ENCODE measurements at places on chromosomes 6 and 20.

GRCh38 chr6:139398658-139399057, 24.2 kb upstream of the CITED2 start:
- no peak for DNase-seq

DNA sequence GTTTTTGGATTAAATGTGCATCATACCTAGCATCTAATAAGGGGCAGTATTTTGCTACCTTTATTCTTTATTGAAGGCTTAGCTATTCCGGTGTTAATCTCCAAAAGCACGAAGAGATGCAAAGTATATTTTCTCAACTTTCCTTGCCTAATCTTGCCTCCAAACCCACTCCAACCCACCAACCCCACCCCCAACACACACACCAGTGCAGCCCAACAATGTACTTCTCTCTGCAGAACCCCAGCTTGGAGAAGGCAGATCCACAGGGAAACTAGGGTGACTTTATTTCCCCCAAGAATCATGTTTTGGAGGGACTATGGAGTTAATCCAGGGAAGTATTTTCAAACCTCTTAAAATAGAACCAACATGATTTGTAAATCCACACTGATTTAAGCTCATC, 73.6 kb downstream of the ZMYND8 start:
- no peak for DNase-seq

- DNase-seq: no peak
Measured at GRCh38 chr6:15901141-15902115, 227.5 kb upstream of the MYLIP start.

- no peak for DNase-seq
Measured at GRCh38 chr6:166489301-166490155, 97.0 kb downstream of the RAMACL start.

GRCh38 chr6:167108278-167108677, 14.6 kb upstream of the CCR6 start:
- no peak for DNase-seq

DNA sequence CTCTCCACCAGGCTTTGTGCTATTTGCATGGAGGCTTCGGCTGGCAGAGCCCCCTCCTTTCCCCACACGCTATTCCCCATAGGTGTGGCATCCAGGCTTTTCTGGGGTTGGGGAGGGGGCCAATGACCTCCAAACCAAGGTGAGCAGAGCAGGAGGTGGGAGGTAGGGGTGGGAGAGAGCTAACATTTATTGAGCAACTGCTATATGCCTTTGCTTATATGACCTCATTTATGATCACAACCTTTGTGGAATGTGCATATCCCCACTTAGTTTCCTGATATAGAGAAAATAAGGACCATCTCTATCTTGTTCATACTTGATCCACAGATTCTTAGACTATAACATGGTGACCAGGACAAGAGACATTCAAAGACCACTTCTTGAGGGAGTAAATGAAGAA, 17.8 kb upstream of the SLC22A7 start:
- DNase-seq: no peak
